ENCODE measurements at places on chromosomes 1 and 21. TPM values are rescaled to one million over a fixed set of nuclear protein-coding genes. Genes with fewer than 3 reads are reported as not detected.
A peak's percentile ranks its signal among the peaks of the same experiment; 100 is the strongest.

HAPLN2 gene
- total RNA-seq: not detected

FAM72B gene
- 1.6 TPM for total RNA-seq

KRTAP12-2 gene
- total RNA-seq: not detected

ERVH48-1 gene
- total RNA-seq: under 0.01 TPM

TAF5L gene
- total RNA-seq: 15.8 TPM

ST6GALNAC3 gene
- total RNA-seq: 0.56 TPM

RNU1-2 gene
- total RNA-seq: under 0.01 TPM

S100A2 gene
- total RNA-seq: 3.6 TPM

CD1D gene
- not detected for total RNA-seq

PLA2G2F gene
- not detected for total RNA-seq

RUNX3 gene
- not detected for total RNA-seq

BMP8A gene
- total RNA-seq: not detected

ELF3 gene
- total RNA-seq: not detected

EXTL1 gene
- 0.90 TPM for total RNA-seq

DNA sequence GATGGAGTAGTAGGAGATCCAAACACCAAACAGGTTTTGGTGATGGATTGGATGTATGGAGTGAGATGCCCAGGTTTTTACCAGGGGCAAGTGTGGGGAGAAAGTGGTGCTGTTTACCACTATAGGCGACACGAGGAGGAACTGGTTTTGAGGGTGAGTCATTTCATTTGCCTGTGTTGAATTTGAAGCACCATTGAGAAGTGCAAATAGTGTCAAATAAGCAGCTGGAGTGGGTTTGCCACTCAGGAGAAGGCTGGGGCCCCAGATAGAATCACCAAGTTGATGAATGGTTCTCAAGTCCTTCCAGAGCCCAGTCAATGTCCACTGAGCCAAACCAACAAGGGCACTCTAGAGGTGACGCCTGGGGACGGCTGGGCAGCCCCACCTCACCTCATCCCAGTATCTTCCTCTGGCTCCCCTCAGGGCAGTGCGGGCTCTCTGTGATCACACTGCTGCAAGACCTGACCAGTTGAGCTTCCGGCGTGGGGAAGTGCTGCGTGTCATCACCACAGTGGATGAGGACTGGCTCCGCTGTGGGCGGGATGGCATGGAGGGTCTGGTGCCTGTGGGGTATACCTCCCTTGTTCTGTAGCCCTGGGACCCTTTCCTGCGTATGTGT lies 9.4 kb downstream of the RUSC1 start:
- DNase-seq: no peak

GRCh38 chr1:61434276-61434675 lies 290.7 kb downstream of the TM2D1 start:
- peak; percentile 2 for DNase-seq

GRCh38 chr1:19893687-19894086 lies 11.5 kb downstream of the OTUD3 start:
- DNase-seq: no peak

DNA sequence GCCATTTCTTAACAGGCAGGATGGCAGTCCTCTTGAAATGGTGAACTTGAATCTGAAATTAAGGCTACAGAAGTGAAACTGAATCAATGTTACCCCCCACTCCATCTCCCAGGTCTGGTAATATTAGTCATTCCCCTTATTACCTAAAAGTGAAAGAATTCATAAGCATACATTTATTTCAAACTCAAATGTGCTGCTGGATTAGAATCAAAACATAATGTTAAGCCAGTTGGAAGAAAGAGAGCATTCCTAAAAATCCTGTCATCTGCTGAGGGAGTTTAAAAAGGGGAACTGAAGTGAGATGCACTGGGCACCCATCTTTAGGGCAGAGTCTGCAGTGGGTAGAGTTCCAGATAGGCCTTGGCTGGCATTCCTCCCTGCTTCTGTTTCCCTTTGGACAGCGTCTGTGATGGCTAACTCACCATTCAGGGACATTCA lies 17.4 kb downstream of the KIAA0319L start:
- peak; percentile 80 for DNase-seq

DNA sequence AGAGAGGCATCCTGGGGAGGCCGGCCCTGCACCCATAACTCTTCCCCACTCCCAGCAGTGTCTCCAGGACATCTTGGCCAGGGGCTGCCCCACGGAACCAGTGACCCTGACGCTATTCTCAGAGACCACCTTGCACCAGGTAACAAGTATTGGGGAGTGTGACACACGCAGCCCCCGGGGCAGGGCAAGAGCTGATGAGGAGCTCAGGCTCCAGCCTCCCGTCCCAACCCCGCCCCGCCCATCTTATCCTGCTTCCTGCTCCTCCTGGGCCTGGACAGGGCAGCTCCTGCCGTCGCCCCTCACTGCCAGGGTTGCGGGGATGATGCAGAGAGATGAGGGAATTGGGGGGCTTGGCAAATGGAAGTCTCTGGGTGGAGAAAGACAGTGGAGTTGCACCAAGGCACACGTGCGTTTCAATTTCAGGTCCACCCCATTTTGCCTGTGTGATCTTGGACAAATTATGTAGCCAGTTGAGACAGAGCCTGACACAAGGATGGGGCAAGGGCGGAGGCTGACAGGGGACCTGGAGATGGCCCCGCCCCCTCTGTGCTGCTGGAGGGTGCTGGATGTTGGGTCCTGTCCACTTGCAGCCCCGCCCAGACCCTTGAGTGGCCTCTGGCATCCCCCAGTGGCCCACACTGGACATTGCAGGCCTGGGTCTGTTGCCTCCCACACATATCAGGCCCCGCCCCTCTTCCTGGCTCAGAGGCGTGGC lies 10.7 kb downstream of the CLCNKA start:
- peak; percentile 79 for DNase-seq

DNA sequence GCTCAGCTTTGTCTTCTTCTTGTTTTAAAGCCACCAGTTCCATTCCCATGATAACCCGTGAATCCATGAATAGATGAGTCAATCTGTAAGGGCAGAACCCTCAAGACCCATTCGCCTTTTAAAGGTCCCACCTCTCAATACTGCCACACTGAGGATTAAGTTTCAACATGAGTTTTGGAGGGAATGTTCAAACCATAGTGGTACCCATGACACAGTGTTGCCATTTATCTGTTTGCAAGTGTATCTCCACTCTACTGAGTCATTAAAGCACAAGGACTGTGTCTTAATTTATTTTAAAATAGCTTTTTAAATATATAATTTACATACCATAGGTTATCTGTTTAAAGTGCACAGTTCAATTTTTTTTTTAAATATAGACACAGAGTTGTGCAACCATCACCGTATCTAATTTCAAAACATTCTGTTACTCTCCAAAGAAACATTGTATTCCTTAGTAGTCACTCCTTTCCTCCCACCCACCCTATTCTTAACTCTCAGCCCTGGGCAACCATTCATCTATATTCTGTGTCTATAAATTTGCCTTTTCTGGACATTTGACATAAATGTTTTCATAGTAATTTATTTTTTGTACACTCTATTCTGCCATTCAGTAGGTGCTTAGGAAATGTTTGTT lies 4.8 kb upstream of the IL24 start:
- DNase-seq: peak; percentile 84

- no peak for DNase-seq
Measured at GRCh38 chr1:151961833-151962232, 31.8 kb downstream of the S100A10 start.

- DNase-seq: no peak
Measured at GRCh38 chr1:223023863-223024262, 119.2 kb downstream of the TLR5 start.

- DNase-seq: no peak
Measured at GRCh38 chr1:78070210-78070609, 24.4 kb downstream of the GIPC2 start.

- DNase-seq: no peak
Measured at GRCh38 chr1:18496497-18497235, 15.9 kb downstream of the KLHDC7A start.

DNA sequence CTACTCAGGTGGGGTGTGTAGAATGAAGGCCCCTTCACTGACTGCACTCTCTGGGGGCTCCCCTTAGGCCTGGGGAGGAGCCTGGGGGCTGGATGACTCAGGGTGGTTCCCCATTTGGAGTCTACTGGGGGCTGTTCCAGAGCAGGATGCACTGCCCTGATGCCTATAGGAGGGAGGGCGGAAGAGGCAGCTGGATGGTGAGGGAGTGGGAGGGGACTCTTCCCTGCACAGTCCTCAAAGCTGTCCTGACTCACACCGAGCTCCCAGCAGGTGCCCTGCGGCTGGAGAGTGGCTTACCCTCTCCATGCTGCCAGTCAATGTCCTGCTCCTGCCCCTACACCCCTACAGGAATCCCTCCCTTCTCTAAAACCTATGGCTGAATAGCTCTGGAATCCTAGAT lies 204.4 kb downstream of the TRABD2B start:
- no peak for DNase-seq

- no peak for DNase-seq
Measured at GRCh38 chr1:236151739-236152424, 9.5 kb downstream of the GPR137B start.

DNA sequence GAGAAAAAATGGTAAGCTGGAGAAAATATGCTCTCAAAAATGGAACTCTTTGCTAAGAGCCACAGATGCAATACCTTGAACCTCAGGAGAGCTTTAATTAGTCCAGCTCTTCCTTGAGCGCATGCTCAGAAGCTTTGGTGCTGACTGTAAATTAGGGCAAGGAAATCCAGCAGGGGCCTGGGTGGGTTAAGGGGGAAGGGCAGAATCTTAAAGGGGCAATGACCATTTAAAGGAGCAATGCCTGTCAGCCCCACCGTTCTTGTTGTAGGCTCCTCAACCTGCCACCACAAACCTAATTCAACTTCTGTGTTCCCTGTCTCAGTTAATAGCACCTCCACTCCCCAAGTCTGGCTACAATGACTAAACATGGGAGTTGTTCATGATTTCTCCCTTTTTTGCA lies 6.8 kb upstream of the SLC22A15 start:
- no peak for DNase-seq

DNA sequence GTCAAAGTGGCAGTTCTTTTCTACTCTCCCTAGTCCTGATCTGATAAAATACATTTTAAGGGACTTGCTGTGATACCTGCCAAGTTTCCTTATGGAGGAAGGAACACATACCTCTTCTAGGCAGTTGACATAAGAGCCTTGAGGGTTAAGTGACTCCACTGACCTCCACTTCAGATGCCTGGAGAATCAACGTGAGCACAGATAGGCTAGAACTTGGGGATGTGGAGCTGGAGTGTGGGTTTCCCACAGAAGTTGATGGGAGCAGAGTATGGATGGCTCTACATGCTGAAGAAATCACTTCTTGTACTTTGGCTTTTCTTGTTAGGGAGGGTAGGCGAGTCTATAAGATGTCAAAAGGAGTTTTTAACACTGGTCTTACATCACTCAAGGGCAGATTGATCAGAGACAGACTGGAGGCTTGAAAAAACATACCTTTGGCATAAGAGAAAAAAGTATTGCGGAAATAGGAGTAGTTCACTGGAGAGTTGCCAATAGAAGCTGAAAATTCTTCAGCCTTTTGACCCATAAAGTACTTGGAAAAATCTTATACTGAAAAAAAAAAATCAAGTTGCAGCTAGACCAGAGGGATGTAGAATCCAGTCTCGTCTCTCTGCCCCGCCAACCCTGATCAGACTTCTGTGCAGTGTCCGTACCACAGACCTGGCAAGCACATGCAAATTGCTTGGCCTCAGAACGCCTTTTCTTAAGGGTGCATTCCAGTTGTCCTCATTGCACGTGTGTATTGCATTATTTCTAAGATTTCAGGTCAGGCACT lies 5.5 kb downstream of the RHOU start:
- no peak for DNase-seq

- no peak for DNase-seq
Measured at GRCh38 chr1:212908971-212909370, 41.4 kb upstream of the VASH2 start.

DNA sequence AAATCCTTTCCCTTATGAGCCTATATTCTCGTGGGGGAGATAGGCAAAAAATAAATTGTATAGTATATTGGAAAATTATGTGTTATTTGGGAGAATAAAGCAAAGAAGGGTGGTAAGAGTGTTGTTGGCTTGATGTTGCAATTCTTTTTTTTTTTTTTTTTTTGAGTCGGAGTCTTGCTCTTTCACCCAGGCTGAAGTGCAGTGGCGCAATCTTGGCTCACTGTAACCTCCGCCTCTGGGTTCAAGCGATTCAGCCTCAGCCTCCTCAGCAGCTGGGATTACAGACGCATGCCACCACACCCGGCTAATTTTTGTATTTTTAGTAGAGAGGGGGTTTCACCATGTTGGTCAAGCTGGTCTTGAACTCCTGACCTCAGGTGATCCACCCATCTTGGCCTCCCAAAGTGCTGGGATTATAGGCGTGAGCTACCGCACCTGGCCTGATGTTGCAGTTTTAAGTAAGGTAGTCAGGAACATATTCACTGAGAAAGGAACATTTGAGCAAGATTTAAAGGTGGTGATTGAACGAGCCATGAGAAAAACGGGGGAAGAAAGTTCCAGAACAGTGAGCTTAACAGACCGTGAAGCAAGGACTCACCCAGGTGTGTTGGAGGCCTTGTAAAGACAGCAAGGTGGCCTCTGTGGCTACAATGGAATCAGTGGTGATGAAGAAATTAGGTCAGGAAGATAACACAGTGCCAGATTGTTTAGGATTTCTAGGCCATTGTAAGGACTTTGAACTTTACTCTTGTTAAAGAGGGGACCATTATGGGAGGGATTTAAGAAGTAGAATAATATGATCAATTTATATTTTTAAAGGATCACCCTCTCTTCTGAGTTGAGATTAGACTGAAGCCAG lies 45.8 kb downstream of the RPRD2 start:
- DNase-seq: no peak

- no peak for DNase-seq
Measured at GRCh38 chr1:228978484-228979324, 243.4 kb downstream of the RHOU start.

DNA sequence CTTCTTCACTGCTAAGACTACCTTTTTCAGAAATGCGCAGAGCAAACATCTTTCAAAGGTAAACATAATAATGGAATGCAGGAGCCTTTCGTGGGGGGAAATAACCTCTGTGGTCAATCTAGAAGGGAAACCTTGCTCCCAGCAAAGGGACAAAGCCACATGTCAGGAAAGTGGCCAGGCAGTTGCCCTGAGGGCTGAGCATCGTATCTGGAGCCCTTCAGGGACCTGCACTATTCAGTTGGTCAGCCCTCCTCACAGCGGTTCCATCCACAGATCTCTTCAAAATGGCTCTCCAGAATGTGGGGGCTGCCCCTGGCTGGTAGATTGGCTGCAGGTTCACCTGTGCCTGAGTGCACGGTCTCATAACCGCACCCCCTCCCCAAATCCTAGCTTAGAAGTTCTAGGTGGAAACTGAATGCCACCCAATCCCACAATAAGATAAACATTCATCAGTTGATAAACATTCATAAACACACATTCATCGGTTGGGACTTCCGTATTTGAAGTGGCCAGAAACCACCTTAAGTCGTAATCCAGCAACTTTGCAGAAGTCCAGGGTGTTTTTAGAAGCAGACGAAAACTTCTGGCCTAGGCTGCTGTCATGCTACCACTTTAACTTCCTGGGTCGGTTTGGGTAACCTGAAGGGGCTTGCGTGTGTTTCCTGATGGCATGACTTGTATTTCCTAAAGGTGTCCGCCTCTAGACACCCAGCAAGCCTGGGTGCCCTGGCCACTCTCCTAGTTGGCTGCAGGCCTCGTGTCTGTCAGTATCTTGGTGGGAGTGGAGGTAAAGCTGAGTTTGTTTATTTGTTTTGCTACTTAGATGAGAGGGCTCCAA lies 50.5 kb downstream of the RASSF5 start:
- DNase-seq: no peak

All from IMR-90 (cell line).